ENCODE measurements at places on chromosomes 1 and 21. TPM values are rescaled to one million over a fixed set of nuclear protein-coding genes. Genes with fewer than 3 reads are reported as not detected.

Gene RIMS3
- 1.5 TPM for total RNA-seq

Gene LCA5L
- total RNA-seq = 0.42 TPM

Gene BRDT
- total RNA-seq = not detected

Gene NHLH1
- not detected for total RNA-seq

Gene SLC26A9
- total RNA-seq = 0.19 TPM

Gene CRABP2
- 591 TPM for total RNA-seq

Gene PTGS2
- 37.9 TPM for total RNA-seq

Gene SLC5A3
- total RNA-seq = 5.6 TPM

Gene AUNIP
- 6.5 TPM for total RNA-seq

Gene CFHR4
- total RNA-seq = not detected

Gene CTNNBIP1
- 93.7 TPM for total RNA-seq

Gene AJAP1
- total RNA-seq = 0.56 TPM

Gene ZSWIM5
- total RNA-seq = 0.07 TPM

Gene C1QTNF12
- total RNA-seq = 1.1 TPM

Gene CFHR2
- not detected for total RNA-seq

Gene ZYG11A
- total RNA-seq = 0.63 TPM

Gene SPSB1
- 11.3 TPM for total RNA-seq

Gene SPRR1A
- total RNA-seq = 172 TPM

Gene ADAM30
- total RNA-seq = not detected

Gene MLLT11
- total RNA-seq = 17.5 TPM

Gene SLC25A44
- 13.0 TPM for total RNA-seq

Gene TCHHL1
- total RNA-seq = not detected

Gene AMY1A
- not detected for total RNA-seq

Gene CELA2A
- not detected for total RNA-seq

Gene MAN1C1
- 0.65 TPM for total RNA-seq

Gene TMEM240
- total RNA-seq = 0.23 TPM

Gene NPHS2
- not detected for total RNA-seq

Gene SRP9
- 250 TPM for total RNA-seq

Gene AGT
- total RNA-seq = not detected

Measured in airway epithelial cell (primary cell).